ENCODE measurements at places on chromosomes 6 and 20. TPM values are rescaled to one million over a fixed set of nuclear protein-coding genes. Genes with fewer than 3 reads are reported as not detected.

- no peak for DNase-seq
Observed at GRCh38 chr6:102215425-102215824, 821.9 kb downstream of the GRIK2 start.

- no peak for DNase-seq
Observed at GRCh38 chr6:129253727-129254126, 370.8 kb downstream of the LAMA2 start.

DNA sequence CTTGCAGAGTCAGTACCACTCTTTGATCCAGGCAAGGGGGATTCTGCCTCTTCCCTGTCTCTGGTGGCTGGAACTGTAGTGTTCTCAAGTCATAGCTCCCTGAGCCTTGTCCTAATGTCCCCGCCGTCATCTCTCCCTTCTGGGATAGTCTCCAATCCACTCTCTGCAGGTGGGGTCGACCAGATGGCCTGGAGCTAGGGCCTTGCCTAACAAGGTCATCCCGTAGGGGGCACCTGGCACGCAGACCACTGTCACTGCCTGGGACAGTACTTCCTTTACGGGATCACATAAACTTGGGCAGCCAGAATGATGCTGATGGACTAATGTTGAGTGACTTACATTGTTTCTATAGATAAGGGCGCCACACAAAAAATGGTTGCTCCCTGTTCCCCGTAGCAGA, 118.9 kb upstream of the SLC22A23 start:
- DNase-seq = no peak

- no peak for DNase-seq
Observed at GRCh38 chr20:2902291-2902690, 29.0 kb downstream of the PTPRA start.

GRCh38 chr6:1986454-1987243, 258.8 kb downstream of the GMDS start:
- no peak for DNase-seq

GRCh38 chr6:41200296-41200900, 551 bp downstream of the TREML2 start:
- DNase-seq = peak; percentile 32

DNA sequence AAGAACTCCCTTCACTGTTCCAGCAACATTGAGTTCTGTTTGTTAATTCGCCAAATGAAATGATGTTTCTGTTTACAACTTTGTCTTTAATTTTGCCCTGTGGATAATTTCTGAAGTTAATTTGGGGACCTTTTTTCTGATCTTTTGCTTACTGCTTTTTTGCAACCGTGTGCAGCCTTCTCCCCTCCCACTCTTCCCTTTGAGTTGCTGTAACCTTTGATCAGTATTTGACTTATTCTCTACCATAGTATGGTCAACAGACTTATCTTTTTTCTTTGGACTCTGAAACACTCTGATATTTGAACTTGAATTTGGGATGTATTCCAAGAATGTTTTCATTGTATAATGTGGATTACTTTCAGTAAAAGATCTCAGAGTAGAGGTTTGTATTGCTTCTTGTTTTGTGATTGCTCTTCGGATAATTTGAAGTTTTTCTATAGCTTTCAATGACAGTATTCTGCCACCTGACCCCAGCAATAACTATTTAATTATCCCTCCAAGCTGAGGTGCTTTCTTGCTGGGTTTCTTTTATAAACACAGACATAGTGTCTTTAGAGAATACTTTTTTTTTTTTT, 46.2 kb downstream of the LRRN4 start:
- DNase-seq = no peak

DNA sequence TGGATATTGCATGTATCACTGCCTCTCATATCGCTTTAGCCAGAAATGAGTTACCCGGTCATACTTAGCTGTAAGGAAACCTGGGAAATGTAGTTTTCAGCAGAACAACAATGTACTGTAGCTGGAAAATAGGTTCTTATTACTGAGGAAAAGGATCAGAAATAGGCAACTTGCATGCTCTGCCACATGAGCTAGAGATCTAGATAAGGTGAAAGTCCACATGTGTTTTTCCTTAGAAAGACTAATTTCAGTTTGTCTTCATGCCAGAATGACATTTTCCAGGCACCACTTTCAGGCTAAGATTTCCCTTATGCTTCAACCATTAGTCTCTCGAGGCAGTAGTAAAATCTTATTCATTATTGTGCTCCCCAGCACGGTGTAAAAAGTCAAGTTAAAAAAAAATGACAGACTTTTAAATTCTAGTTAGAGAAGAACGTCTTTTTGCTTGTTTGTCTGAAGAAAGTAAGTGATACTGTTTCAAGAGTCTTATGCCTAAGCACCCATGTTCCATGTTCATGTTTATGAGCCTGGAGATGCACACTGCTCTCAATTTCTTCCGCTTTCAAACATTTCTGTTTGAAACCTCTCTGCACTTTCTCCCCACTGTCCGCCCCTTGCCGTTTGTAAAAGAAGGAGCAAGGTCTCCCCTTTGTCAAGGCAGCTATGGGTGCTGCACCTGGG, 67.6 kb downstream of the ZNF831 start:
- DNase-seq = no peak

- DNase-seq = no peak
Observed at GRCh38 chr6:87832025-87832825, 130.2 kb upstream of the AKIRIN2 start.

The DNAH8 gene
- total RNA-seq = not detected

The TRIM10 gene
- 6.3 TPM for total RNA-seq

The PRICKLE4 gene
- total RNA-seq = 6.7 TPM

The FAM184A gene
- 0.85 TPM for total RNA-seq

The HLA-DPB1 gene
- 15.1 TPM for total RNA-seq
